ENCODE measurements at places on chromosomes 3 and 15. TPM values are rescaled to one million over a fixed set of nuclear protein-coding genes. Genes with fewer than 3 reads are reported as not detected.

Gene GOLGA6D
- total RNA-seq = not detected

Gene CPNE9
- total RNA-seq = not detected

DNA sequence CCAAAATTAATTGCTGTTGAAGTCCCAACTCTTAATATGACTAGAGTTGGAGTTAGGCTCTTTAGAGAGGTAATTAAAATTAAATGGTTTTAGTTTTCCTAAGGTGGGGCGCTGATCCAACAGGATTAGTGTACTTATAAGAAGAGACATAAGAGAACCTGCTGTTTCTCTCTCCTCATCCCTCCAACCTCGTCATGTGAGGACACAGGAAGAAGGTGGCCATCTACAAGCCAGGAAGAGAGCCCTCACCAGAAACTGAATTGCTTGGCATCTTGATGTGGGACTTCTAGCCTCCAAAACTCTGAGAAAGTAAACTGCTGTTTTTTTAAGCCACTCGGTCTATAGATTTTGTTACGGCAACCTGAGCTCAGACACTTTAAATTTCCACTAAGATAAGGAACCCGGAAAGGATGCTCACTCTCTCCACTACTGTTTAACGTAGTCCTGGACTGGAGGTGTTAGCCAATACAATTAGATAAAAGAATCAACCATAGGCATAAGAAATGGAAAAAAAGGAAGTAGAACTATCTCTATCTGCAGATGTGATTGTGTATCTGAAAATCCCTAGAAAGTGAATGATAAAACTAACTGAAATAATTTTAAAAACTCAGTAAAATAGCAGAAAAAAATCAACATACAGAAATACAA is 26.8 kb downstream of the DCBLD2 start:
- DNase-seq = no peak

DNA sequence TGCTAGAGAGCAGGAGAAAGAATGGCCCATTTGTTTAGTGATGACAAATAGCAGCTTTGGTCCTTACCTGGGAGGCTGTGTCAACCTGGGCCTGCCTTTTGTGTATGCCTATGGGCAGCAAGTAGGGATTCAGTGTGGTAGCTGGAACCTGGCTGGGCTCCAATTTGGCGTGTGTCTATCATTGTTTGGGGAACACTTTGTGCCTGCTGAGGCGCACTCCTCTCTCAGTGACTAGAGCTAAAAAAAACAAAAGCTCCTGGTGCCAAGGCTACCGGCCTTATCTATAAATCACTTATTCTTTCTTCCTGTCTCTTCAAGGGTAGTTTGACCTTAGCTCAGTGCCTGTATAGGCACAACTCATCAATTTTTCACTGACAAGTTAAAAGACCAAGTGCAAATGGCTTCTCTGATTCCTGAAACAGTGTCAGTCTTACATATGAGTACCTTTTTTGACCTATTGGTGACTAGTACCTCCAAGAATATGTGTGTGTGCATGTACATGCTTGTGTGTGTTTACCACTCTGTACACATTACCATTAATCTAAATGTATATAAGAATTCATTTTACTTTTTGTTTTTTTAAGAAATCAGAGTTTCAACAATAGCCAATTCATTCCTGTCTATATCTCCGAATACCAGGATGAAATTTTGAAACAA is 54.6 kb downstream of the GMNC start:
- DNase-seq = no peak

DNA sequence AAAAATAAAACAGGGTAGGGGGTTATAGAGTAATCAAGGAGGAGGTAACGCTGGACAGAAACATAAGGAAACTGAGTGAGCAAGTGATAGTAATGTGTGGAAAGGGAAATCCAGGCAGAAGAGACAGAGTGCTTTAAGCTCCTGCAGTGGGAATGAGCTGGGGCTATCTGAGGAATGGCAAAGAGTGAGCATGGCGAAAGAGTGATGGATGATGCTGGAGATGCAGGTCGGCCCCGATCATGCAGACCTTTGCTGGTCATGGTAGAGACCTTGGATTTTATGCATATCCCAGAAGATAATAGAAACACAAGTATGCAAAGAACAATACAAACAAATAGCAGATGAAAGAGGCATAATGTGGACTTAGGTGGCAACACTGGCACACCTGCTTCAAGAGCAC is 26.0 kb upstream of the ACAP2 start:
- no peak for DNase-seq

Gene KNG1
- total RNA-seq = not detected
